NCI-H524 (cell line): ENCODE measurements at places on chromosomes 3 and 15.

DNA sequence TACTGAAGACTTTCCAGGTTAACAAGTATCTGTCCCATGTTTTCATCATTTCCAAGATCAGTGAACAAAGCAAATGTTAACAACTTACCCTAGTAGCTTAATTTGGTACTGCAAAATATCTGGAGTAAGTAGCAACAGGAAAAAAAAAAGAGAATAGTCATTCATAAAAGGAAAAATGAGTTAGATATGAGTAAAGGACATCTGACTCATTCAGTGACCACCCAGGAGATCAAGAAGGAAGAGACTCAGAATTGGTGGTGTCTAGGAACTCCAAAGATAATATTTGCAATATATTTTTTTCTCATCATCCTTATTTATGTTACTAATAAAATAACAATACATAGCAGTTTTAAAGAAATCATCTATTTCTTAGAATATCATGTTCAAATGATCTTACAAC lies 253.8 kb upstream of the COL8A1 start:
- no peak for DNase-seq

- no peak for DNase-seq
These were observed 62.0 kb upstream of the LEKR1 start for GRCh38 chr3:156763931-156764720.

DNA sequence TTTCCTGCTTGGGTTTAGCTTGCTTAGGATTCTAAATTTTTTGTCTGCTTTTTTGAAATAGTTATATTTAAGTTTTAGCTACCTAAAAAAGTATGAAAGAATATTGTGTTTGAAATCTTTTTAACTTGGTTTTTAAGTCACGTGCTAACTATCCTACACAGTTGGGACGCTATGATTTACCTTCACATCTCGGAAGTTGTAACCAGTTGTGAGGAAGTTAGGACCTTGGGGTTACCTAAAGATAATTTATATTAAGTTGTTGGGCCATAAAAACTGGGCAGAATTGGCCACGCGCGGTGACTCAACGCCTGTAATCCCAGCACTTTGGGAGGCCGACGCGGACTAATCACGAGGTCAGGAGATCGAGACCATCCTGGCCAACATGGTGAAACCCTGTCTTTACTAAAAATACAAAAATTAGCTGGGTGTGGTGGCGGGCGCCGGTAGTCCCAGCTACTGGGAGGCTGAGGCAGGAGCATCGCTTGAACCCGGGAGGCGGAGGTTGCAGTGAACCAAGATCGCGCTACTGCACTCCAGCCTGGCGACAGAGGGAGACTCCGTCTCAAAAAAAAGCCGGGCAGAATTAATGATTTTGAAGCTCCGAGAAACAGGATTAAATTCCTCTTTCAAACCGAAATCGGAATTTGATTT lies 1.0 kb downstream of the ZFAND6 start:
- DNase-seq: peak; percentile 35

- DNase-seq: no peak
These were observed 163.5 kb downstream of the GOLGA6L4 start for GRCh38 chr15:84398763-84399701.

- no peak for DNase-seq
These were observed 210.3 kb downstream of the ULK4 start for GRCh38 chr3:41751597-41751996.

- DNase-seq: no peak
These were observed 6.5 kb upstream of the USP3 start for GRCh38 chr15:63497642-63498467.

GRCh38 chr3:27540231-27540630 lies 56.0 kb upstream of the SLC4A7 start:
- no peak for DNase-seq

GRCh38 chr3:149547954-149548668 lies 73.6 kb downstream of the TM4SF4 start:
- no peak for DNase-seq
